Right renal pelvis (tissue), 4 donors: ENCODE measurements at places on chromosomes 3 and 15. TPM values are rescaled to one million over a fixed set of nuclear protein-coding genes. Genes with fewer than 3 reads are reported as not detected.

DNA sequence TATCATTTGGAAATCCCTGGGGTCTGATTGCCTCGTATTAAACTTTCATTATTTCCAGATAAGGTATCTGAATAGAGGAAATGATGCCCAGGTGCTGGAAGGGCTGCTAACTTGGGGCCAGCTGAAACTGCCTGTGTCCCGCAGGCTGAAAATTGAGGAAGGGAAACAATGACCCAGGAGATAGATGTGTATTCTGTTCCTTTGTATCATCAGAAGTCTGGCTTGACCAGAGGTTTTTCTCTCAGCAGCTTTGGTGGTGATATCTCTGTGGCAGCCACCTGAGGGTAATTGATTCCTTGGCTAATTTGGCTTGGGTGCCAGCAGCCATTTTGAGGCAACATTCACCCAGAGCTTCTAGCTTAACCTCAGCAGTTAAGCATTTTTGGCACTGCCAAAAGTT, 90.0 kb upstream of the STT3B start:
- DNase-seq, result no peak

The SPG21 gene
- 120 TPM for polyA plus RNA-seq

The PDZRN3 gene
- polyA plus RNA-seq, result 35.6 TPM

DNA sequence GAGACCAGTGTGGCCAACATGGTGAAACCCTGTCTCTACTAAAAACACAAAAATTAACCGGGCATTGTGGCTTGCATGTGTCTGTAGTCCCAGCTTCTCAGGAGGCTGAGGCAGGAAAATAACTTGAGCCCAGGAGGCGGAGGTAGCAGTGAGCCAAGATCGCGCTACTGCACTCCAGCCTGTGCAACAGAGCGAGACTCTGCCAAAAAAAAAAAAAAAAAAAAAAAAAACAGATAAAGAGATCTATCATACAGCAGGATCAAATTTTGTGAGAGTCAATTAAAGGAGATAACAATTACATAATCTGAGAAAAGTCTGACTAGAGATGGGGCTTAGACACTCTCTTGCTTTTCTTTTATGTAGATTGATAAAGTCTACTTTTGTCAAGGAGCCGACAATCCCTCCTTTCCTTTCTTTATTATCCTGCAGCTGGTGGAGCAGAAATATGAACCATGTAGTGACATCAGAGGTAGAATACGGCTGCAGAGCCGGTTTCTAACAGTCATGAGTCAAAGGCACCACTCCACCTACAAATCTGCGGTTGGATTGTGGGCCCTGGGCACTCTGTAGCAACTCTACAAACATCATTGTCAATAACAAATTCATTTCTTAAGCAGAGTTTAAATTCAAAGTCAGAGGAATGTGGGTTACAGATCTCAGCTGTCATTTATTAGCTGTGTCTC, 9.0 kb downstream of the C2CD4A start:
- no peak for DNase-seq

GRCh38 chr3:108823227-108823626, 641 bp downstream of the TRAT1 start:
- no peak for DNase-seq

The TMC3 gene
- polyA plus RNA-seq, result 0.20 TPM

DNA sequence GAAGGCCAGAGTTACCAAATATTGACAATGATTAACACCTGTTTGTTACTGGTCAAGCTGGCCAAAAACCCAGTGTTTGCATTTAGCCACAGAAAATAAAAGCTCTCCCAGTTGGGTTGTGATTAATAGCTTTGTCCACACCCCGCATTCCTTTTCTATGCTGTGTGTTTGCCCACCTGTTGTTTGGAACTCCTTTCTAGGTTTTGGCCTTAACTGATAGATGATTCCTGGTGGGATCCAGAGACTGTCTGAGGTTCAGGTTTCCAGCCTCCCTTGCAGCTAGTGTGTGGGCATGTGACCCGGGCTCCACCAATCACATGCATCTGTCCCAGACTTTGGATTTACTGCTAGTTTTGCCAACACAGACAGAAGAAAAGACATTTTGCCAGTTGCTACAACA, 83.8 kb downstream of the PTPRG start:
- DNase-seq, result no peak

DNA sequence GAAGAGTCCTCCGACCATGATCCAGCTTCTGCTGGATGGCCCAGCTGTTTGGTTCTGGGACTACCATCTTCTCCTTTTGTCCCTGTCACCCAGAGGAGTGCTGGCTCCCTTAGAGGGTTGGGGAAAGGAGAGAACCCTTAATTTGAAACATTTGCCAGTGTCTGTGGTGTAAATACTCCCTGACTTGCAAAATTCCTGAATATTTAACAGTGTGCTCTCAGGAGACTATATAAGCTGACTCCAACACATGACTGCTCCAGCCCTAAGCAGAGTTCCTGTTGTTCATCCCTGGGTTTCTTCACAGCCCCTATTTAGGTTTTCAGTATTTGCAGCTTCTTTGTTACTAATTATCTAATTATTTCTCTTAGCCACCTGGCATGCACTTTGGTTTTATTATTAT, 133.1 kb downstream of the CPNE4 start:
- DNase-seq, result no peak

- no peak for DNase-seq
These were observed 21.4 kb downstream of the ARL8B start for GRCh38 chr3:5143464-5143863.
